Psoas muscle (tissue), 8 donors: ENCODE measurements at places on chromosomes 1 and 21. TPM values are rescaled to one million over a fixed set of nuclear protein-coding genes. Genes with fewer than 3 reads are reported as not detected.

Gene KISS1
- total RNA-seq = not detected

Gene C1orf94
- not detected for total RNA-seq

Gene TFF1
- not detected for total RNA-seq

Gene SARS1
- total RNA-seq = 155 TPM

Gene STYXL2
- total RNA-seq = 149 TPM

Gene IFI44
- total RNA-seq = 3.3 TPM

Gene S100B
- 0.99 TPM for total RNA-seq

Gene UBXN10
- total RNA-seq = 0.12 TPM

Gene CAPN8
- total RNA-seq = not detected

DNA sequence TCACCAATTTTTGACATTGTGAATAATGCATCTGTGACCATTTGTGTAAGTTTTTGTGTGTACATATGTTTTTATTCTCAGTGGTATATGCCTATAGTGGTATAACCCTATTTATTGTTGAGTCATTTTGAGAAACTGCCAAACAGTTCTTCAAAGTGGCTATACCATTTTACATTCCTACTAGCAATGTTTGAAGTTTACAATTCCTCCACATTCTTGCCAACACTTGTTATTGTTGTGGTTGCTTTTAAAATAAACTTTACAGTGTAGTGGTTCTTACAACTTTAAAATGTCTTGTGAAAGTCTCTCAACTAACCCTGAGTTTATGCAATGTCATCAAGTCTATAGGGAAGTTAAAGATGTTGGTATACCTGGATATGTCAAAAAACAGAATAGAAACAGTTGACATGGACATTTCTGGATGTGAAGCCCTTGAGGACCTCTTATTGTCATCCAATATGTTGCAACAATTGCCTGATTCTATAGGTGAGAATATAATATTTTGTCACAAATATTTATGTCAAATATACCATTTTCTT, 219.4 kb downstream of the LRRC40 start:
- DNase-seq = no peak

DNA sequence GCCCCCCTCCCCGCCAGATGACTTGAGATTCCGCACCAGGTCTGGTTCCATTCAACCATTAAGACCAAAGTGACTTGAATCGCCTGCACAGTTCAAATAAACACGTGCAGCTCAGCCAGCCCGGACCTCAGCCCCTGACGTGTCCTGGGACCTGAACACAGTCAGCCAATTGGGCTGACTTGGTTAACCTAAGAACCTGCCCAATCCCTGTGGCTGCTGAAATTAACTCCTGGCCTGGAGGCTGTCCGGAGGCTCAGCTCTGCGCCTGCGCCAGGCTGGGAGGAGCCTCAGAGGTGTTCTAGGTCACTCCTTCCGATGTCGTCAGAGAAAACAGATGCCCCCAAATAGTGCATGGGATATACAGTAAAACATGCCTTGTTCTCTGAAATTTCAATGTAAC, 73.4 kb downstream of the SCCPDH start:
- DNase-seq = no peak

DNA sequence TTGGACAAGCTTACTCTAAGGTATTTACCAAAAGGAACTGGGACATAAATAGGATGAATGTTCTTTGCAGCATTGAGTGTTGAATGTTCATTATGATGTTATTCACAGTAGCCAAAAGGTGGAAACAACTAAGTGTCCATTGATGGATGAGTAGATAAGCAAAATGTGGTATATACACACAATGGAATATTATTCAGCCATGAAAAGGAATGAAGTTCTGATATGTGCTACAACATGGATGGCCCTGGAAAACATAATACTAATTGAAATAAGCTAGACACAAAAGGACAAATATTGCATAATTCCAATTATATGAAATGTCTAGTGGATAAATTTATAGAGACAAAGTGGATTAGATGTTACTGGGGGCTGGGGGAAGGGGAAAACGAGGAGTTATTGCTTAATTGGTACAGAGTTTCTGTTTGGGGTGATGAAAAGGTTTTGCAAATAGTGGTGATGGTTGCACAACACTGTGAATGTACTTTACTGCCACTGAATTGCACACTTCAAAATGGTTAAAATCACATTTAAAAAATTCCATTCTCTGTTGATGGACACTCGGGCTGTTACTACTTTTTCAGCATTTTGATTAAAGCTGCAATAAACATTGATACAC, 2.9 kb downstream of the MTARC1 start:
- DNase-seq = no peak

- DNase-seq = no peak
These were observed 272.0 kb downstream of the FOXD2 start for GRCh38 chr1:47709872-47710231.

DNA sequence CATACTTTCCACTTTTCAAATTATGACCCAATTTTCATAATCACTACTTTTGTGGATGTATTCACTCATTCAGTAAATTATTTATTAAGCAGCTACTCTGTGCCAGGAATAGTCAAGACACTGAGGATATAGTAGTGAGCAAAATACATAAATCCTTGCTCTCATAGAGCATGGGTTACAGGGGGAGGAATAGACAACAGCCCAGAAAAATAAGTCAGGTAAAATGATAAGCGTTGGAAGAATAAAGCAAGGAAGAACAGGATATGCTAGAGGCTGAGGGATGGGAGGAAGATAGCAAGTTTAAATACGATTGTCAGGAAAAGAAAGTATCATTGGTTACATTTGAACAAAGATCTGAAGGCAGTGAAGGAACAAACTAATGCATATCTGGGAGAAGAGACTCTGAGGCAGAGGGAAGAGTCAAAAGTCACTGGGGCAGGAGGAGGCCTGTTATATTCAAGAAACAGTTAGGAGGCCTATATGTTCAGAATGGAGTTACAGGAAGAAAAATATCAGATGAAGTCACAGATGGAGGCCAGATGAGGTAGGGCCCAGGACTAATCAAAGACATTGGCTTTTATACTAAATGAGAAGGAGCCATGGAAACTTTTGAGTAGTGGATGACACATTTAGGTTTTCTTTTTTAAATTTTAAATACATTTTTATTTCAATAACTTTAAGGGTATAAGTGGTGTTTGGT, 42.9 kb downstream of the SEC22B start:
- DNase-seq = no peak

DNA sequence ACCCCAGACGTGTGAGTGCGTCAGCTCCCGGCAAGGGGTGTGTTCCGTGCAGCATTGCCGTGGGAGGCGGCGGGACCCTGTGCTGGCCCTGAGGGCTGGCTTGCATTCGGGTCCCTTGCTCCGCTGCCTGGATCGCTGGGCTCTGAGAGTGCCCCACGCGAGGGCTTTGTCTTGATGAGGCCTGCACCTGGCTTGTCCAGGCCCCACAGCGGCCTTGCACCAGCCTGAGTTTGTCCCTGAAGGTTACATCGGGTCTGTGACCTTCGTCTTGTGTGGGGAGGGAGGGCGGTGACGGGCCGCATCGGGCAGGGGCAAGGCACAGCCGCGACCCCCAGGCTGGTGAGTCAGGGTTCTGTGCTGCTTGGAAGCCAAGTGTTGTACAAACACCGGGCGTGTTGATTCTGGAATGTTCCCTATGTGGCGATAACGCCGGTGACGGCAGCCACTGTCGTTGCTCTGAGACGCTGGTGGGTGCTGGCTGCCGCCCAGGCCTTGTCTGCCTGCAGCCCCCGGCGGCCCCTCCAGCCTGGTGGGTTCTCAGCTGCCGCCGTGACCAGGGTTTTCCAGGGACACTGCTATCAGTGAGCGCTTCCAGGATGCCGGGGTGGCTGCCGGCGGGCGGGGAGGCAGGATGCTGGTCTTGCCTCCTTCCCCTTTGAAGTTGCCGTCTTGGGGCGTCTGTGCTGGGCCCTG, 42.9 kb downstream of the SLX9 start:
- peak; percentile 16 for DNase-seq

- no peak for DNase-seq
These were observed 36.7 kb upstream of the LAPTM5 start for GRCh38 chr1:30794260-30794659.

DNA sequence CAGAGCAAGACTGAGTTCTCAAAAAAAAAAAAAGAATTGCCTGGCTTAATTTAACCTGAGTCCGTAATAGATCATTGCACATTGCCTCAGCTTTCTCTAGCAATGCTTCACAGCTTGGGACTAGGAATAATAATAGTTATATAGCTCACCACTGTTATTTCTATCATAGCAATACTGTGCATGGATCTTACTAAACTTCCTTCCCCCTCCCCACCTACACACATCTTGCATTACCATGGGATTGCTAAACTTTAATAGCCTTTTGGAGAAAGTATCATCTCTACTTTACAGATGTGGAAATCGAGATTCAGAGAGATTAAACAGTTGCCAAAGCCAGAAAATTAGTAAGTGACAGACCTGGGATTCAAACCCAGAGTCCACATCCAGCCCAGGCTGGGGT, 99.4 kb downstream of the ATP5PO start:
- DNase-seq = no peak

DNA sequence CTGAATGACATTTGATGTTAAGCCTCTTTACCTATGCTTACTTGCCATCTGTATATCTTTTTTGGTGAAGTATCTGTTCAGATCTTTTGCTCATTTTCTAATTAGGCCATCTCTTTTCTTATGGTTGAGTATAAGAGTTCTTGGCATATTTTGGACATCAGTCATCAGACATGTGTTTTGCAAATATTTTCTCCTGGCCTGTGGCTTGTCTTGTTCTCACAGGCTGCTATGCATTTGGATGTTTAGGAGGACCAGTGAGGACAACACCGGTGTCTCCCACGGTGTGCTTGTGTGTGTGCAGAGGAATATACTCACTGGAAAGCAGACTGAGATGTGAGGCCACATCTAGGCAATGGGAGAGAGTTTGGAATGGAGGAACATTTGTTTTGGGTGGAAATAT, 87.1 kb upstream of the LYST start:
- no peak for DNase-seq

GRCh38 chr1:60922304-60922703, 160.1 kb upstream of the NFIA start:
- DNase-seq = peak; percentile 29

- DNase-seq = no peak
These were observed 3.4 kb downstream of the USP33 start for GRCh38 chr1:77756052-77756754.

GRCh38 chr1:147735423-147735822, 25.0 kb downstream of the GJA5 start:
- no peak for DNase-seq

DNA sequence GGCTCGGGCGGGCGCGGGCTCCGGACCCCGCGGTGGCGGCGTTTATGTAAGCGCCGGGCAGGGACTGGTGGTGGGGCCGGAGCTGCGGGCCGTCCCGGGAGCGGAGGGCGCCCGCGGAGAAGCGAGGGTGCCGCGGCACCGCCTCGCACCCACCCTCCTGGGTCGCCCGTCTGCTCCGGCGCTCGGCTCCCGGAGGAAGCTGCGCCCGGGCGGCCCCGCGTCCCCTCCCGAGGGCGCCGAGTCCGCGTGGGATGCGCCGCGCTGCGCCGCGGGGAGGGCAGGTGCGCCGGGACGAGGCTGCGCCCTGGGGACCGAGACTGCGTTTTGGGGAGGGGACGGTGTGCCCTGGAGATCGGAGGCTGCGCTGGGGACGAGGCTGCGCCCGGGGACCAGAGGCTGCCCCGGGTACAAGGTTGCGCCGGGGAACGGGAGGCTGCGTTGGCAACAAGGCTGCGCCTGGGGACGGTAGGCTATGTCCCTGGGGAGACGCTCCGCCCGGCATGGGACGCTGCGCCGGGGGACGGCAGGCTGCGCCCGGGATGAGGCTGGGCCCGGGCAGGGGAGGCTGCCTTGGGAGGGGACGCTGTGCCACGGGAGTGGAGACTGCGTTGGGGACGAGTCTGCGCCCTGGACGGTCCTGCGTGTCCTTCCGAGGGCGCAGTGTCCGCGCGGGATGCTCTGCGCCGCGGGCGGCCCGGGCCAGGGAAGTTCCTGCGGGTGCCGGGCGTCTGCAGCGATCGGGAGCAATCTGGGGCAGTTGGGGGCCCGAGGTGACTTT, 627 bp downstream of the ADARB1 start:
- DNase-seq = no peak

DNA sequence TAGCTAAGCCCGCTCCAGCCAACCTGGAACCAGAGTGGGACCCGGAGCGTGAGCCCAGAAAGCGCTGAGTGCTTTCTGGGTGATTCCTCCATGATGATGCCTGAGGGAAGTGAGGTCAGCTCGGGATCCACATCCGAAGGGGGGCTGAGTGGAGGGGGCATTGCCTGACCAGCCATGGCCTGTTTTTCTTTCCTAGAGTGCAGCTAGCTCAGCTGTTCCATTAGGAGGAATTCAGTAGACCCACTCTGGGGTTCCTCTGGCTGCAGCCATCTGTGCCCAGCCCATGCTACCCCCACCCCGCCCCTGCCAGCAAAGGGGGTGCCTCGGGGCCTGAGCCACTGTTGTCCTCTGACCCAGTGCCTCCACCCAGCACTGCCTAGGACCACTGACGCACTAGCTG, 9.6 kb upstream of the SLC25A34 start:
- no peak for DNase-seq
